Stimulated activated CD4-positive, alpha-beta T cell treated with anti-CD3 and anti-CD28 coated beads, Interleukin-15, amount 100 ng/mL, for 48 hours (primary cell): ENCODE measurements at places on chromosomes 12 and 14.

GRCh38 chr12:75120311-75120711 lies 89.3 kb downstream of the KCNC2 start:
- no peak for DNase-seq

DNA sequence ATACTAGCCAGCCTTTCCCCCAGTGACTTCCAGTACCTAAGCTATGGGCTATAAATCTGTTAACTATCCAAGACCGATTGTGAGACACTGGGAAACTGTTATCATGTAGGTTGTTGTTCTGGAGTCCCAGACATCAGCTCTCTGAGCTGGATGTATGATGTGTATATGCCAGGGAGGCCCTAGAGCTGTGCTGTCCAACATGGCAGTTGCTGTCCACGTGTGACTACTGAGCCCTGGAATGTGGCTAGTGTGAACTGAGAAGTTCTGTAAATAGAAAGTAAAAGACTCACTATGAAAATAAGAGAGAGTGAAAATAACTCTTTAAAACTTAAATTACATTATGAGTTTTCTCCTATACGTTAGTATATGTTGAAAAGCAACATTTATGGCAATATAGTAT lies 755.8 kb upstream of the FBXO33 start:
- DNase-seq = no peak

DNA sequence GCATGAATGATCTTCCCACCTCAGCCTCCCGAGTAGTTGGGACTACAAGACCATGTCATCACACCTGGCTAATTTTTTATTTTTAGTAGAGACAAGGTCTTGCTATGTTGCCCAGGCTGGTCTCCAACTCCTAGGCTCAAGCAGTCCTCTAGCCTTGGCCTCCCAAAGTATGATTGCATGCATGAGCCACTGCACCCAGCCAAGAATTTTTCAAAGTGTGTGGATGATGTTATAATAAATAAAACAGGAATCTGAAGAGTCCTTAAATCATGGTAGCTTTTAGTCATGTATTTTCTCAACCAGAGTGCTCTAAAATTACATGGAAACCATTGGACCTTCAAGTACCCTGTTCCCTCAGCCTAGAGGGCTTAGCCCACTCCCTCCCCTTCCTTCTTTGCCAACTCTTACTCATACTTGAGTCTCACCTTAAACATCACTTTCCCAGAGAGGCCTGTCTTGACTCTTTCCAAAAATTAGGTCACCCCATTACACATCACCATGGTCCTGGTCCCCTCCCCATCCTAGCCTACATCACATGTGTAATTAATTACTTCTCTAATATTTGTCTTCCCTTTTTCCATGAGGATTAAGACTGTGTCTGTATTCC lies 52.2 kb upstream of the BICDL1 start:
- no peak for DNase-seq

GRCh38 chr12:3328081-3328480 lies 162.9 kb upstream of the PRMT8 start:
- DNase-seq = no peak

- no peak for DNase-seq
These were observed 155.2 kb downstream of the LRIG3 start for GRCh38 chr12:58765076-58765475.

GRCh38 chr14:97331058-97331457 lies 533.9 kb downstream of the VRK1 start:
- DNase-seq = no peak

- no peak for DNase-seq
These were observed 42.9 kb downstream of the IFNG-AS1 start for GRCh38 chr12:68031881-68032739.

DNA sequence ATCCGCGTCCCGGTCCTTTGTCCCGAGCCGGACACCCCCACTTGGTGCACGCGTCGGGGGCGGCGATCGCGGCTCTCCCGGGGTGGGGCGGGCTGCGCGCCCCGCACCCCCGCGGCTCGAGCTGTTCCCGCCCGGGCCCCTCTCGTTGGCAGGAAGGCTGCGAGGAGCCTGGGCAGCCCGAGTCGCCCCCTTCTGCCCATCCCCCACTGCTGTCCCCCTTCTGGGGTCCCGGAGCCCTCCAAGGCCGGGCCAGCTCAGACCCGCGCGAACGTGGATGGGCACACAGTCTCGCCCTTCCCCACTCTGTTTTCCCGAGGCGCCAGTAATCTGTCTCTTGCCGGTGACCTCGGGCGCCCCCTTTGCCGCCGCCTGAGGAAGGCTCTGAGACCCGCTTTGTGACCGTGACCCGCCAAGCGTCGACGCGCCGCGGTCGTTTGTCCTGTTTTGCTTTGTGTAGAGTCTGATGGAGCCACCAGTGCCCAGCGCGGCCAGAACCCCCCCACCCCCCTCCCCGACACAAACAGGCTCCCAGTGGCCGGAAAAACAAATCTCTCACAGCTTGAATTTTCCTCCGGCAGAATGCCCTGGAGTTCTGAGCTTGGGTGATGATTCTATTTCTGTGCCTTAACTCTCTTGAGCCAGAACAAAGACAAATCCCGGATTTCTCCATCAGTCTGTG lies 610 bp downstream of the C14orf132 start:
- peak; percentile 4 for DNase-seq

DNA sequence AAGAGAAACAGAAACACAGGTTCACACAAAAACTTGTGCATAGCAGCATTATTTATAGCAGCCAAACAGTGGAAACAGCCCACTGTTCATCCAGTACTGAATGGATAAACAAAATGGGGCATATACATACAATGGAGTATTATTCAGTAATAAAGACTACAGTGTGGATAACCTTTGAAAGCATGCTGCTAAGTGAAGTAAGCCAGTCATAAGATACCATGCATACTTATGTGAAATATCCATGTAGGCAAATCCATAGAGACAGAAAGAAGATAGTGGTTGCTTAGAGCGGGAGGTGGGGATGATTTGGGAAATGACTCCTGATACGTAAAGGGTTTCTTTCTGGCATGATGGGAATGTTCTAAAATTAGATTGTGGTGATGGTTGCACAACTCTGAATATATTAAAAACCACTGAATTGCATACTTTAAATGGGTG lies 99.4 kb downstream of the CRADD start:
- no peak for DNase-seq

- no peak for DNase-seq
These were observed 20.4 kb downstream of the ACVR1B start for GRCh38 chr12:51971679-51972421.

GRCh38 chr12:49974677-49975317 lies 2.0 kb downstream of the AQP6 start:
- DNase-seq = no peak

DNA sequence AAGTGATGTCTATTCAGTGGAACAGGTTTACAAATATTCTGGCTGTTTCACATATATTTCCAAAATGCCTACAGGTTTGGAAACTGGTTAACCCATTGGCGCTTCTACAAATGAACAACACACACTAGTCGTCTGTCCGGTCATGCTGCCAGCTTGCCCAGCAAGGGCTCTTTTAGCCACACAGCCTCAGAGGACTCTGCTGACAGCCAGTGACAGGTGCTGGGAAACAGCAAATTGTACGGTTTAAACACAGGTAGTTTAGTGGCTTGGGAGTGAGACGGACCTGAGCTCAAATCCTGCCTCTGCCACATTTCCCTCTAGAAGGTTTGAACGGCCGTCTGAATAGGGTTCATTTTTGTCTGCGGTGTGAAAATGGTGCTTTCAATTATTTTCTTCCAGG lies 53.8 kb downstream of the MOK start:
- DNase-seq = no peak

- DNase-seq = no peak
These were observed 12.1 kb downstream of the MCRS1 start for GRCh38 chr12:49555631-49556390.

DNA sequence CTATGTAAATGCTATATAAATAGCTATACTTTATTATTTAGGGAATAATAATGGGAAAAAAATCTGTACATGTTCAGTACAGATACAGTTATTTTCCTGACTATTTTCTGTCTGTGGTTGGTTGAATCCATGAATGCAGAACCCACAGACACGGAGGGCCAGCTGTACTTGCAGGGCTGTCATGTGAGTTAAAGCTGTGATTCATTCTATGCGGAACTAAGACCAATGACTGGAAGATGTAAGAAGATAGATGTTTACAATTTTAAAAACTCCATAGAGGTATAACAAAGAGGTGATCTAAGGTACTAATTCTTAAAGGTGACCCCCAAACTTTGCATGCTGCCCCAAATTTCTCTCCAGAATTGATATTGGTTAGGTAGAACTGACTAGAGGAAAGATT lies 14.6 kb downstream of the PCNX4 start:
- no peak for DNase-seq

DNA sequence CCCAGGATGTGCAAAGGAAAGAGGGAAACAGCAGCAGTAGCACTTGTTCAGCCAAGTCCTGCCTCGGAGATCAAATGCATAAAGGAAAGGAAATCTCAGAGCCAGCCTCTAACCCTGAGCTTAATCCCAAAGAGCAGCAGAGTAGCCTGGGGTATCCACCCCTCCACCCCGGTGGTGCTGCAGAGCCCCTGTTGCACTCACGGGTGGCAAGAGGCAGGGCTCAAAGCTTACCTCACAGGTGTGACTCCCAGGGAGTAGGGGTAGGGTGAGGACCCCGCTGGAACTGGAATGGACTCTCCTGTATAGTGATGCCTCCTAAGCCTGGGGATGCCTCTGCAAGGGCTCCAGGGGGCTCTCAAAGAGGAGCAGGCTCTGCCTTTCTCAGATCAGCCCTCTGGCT lies 211.1 kb downstream of the CACNA1C start:
- no peak for DNase-seq

- DNase-seq = no peak
These were observed 38.7 kb downstream of the SH2B3 start for GRCh38 chr12:111444314-111444924.

GRCh38 chr14:100304825-100305323 lies 1.4 kb downstream of the SLC25A29 start:
- no peak for DNase-seq

DNA sequence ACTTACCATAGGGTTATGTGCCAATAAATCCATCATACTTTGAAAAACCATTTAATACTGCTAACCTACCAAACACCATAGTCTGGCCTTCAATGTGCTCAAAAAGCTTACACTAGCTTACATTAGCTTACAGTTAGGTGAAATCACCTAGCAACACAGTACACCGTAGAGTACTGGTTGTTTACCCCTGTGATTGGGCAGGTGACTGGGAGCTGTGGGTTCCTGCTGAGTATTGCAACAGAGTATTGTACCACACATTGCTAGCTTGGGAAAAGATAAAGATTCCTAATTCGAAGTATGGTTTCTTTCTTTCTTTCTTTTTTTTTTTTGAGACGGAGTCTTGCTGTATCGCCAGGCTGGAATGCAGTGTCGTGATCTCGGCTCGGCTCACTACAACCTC lies 5.6 kb downstream of the ATP5MC2 start:
- no peak for DNase-seq
